Nephron progenitor cell (in vitro differentiated cells): ENCODE measurements at places on chromosomes 13 and 19.
A peak's percentile ranks its signal among the peaks of the same experiment; 100 is the strongest.

GRCh38 chr13:44879452-44880058 lies 109.7 kb downstream of the NUFIP1 start:
- no peaks in the 10 kb centered on the region for H3K36me3 ChIP-seq
- peaks cover 22% of the 10 kb centered on the region for H3K27me3 ChIP-seq
- no peak for DNase-seq
- H3K4me1 ChIP-seq, result peaks cover 3% of the 10 kb centered on the region

DNA sequence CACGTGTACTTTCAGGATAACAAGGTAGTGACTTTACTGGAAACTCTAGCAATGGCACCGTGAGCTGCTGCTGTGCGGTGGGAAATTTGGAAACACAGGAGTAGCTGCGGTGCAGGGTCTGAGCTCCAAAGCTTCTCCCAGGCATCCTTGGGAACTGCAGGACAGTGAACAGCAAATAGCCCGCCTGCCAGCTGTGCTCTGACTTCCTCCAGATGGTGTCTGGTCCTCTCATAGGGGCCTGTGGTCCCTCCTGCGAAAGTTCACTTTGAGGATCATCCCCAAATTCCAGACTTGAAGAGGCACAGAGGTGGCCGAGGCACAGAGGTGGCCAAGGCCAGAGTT lies 287.3 kb upstream of the MAB21L1 start:
- H3K36me3 ChIP-seq, result peaks cover 7% of the 10 kb centered on the region
- no peak for DNase-seq
- H3K4me3 ChIP-seq, result no peak overlapping the region
- no peak overlapping the region for H3K27ac ChIP-seq
- peaks cover 3% of the 10 kb centered on the region for H3K27me3 ChIP-seq

GRCh38 chr13:48528720-48529119 lies 4.2 kb downstream of the RCBTB2 start:
- H3K36me3 ChIP-seq, result no peaks in the 10 kb centered on the region
- H3K27ac ChIP-seq, result no peak overlapping the region
- no peak for DNase-seq
- H3K27me3 ChIP-seq, result no peaks in the 10 kb centered on the region
- H3K4me1 ChIP-seq, result peaks cover 27% of the 10 kb centered on the region

GRCh38 chr19:51547397-51548212 lies 16.1 kb upstream of the SIGLEC6 start:
- DNase-seq, result no peak
- H3K4me3 ChIP-seq, result no peak overlapping the region
- H3K36me3 ChIP-seq, result no peaks in the 10 kb centered on the region

DNA sequence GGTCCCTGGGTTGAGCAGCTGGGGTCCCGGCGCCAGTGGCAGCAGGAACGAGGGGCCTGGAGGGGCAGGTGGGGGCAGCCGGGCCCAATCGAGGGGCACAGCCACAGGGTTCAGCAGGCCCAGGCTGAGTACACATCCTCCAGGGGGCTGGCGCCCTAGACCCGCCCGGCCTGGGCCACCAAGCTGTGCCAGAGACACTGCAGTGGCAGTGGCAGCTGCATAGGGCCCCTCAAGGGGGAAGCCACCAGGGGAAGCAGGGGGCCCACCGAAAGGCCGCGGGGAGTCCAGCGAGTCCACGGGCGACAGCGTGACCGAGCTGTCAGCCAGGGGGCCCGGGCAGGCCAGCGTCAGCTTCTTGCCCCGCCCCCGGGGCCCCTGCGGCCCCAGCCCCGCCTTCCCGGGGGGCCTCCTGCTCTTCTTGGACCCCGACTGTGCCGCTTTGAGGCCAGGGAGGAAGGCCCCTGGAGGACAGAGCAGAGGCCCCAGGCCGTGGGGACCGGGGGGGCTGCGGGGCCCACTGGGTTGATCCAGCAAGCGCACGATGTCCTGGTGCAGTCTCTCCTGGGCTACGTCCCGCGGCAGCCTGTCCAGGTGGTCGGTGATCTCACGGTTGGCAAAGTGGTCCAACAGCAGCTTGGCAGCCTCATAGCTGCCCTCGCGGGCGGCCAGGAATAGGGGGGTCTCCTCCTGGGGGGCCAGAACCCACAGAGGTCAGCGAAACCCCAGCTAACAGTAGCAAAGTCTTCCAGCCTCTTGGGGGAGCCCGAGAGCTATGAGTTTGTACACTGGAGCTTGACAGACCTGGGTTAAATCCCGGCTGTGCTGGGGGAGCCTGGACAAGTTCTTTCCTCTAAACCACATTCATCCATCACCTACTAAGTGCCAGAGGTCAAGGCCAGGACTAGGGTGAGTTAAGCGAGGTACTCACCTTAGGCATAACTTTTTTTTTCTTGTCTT lies 39.5 kb downstream of the NOTCH3 start:
- H3K36me3 ChIP-seq, result peaks cover 63% of the 10 kb centered on the region
- no peak overlapping the region for H3K4me3 ChIP-seq
- no peak overlapping the region for H3K27ac ChIP-seq
- no peaks in the 10 kb centered on the region for H3K27me3 ChIP-seq
- DNase-seq, result peak; percentile 42

DNA sequence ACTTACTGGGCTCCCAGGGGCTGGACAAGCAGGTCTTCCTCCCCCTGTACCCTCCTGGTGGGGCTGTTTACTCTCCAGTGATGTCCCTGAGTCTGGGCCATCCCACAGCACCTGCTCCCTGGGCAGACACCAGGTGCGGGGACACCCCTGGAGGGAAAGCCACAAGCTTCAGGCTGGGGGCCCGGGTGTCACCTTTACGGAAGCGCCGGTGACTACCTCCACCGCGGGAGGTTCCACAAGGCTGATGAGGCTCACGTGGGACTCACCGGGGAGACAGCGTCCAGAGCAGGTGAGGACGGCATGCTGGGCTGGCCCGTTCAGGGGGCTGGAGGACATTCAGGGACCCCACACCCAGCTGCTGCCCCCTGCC lies 24.9 kb downstream of the NFILZ start:
- no peak for DNase-seq
- H3K4me3 ChIP-seq, result no peak overlapping the region
- peaks cover 48% of the 10 kb centered on the region for H3K27me3 ChIP-seq
- no peaks in the 10 kb centered on the region for H3K36me3 ChIP-seq
- no peak overlapping the region for H3K27ac ChIP-seq

DNA sequence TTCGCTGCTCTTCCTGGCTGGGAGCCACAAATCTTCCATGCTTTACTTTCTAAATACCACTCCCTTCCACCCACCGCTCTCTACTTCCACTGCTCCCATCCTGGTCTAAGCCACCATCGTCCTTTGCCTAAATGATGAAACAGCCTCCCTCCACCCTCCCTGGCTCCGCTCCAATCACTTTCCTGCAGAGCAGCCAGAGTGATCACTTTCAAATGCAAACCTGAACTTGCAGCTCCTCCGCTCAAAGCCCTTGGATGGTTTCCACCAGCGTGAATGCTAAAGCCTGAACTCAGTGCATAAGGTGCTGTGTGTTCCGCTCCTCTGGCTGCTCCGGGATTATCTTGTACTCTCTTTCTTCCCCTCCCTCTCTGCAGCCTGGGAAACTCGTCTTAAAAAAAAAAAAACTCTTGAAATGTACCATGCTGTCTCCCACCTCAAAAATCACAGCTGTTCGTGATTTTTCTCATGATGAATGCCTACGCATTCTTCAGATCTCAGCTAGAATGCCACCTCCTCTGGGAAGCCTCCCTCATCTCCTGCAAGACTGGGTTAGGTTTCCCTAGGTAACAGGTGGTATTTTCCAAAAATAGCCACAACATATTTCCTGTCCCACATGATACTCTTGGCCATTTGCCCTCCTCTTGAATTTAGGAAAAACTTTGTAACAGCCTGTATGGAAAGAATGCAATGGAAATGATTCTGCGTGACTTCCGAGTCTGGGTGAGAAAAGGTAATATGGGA lies 3.7 kb upstream of the SIN3B start:
- peak overlapping the region; percentile 80 for H3K4me3 ChIP-seq
- peaks cover 42% of the 10 kb centered on the region for H3K4me1 ChIP-seq
- H3K27ac ChIP-seq, result peak overlapping the region; percentile 31
- peaks cover 16% of the 10 kb centered on the region for H3K27me3 ChIP-seq

DNA sequence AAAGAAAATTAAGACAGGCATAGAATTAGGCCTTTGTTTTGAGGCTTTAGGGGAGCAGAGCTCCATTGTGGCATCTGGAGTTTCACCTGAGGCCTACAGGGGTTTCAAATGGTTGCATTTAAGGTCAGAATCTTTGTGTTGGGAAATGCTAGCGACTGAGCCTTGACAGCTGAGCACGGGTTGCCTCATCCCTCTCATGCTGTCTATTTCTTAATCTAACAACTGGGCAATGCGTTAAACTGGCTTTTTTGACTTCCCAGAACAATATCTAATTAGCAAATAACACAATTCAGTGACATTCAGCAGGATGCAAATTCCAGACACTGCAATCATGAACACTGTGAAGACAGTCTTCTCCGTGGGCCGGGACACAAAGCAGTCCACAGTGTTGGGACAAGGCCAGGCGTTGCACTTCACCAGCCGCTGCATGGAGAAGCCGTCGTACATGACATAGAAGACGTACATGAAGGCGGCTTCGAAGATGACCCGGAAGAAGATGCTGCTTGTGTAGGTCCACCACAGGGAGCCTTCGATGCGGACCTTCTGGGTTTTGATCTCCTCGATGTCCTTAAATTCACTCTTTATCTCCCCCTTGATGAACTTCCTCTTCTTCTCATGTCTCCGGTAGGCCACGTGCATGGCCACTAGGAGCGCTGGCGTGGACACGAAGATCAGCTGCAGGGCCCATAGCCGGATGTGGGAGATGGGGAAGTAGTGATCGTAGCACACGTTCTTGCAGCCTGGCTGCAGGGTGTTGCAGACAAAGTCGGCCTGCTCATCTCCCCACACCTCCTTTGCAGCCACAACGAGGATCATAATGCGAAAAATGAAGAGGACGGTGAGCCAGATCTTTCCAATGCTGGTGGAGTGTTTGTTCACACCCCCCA lies 3.8 kb downstream of the GJB2 start:
- no peak overlapping the region for H3K4me3 ChIP-seq
- H3K4me1 ChIP-seq, result peaks cover 7% of the 10 kb centered on the region
- no peak for DNase-seq
- peaks cover 88% of the 10 kb centered on the region for H3K27me3 ChIP-seq

DNA sequence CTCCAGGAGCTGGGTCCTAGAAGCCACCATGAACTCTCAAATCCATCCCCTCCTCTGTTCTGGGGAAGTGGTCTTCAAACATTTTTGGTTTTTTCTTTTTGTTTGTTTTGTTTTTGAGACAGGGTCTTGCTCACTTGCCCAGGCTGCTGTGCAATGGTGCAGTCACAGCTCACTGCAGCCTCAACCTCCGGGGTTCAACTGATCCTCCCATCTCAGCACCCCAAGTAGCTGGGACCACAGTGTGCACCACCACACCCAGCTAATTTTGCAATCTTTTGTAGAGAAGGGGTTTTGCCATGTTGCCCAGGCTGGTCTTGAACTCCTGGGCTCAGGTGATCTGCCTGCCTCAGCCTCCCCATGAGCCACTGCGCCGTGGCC lies 7.0 kb downstream of the BLVRB start:
- H3K36me3 ChIP-seq, result no peaks in the 10 kb centered on the region
- DNase-seq, result no peak
- H3K4me1 ChIP-seq, result peaks cover 5% of the 10 kb centered on the region
- no peak overlapping the region for H3K4me3 ChIP-seq

DNA sequence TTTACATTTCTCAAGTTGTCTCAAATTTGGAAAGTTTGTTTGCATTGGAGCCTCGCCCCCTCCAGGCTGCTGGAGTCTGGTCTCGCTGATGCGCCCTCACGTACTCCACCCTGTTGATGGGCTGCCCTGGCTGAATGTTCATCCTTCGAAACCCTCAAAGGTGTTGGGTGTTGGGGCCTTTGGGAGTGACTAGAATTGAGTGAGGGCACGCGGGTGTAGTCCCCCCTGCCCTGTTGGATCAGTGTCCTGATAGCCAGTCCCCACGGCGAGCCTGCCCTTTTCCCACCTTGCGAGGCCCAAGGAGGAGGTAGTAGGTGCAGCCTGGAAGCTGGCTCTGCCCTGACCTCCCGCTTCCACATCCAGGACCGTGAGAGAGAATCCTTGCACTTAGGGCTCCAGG lies 14.8 kb downstream of the TFDP1 start:
- H3K4me1 ChIP-seq, result peaks cover 24% of the 10 kb centered on the region
- peaks cover 6% of the 10 kb centered on the region for H3K27me3 ChIP-seq
- no peak overlapping the region for H3K4me3 ChIP-seq
- H3K27ac ChIP-seq, result no peak overlapping the region
- no peak for DNase-seq
- peaks cover 67% of the 10 kb centered on the region for H3K36me3 ChIP-seq

- peak; percentile 74 for DNase-seq
- H3K4me1 ChIP-seq, result peaks cover 60% of the 10 kb centered on the region
- peaks cover 9% of the 10 kb centered on the region for H3K36me3 ChIP-seq
- peaks cover 66% of the 10 kb centered on the region for H3K27me3 ChIP-seq
- H3K4me3 ChIP-seq, result peak overlapping the region; percentile 82
These were observed 109.5 kb downstream of the KCNRG start for GRCh38 chr13:50124536-50125303.

GRCh38 chr13:77860507-77860981 lies 58.1 kb downstream of the EDNRB start:
- H3K27me3 ChIP-seq, result no peaks in the 10 kb centered on the region
- no peaks in the 10 kb centered on the region for H3K36me3 ChIP-seq
- H3K4me3 ChIP-seq, result no peak overlapping the region
- H3K4me1 ChIP-seq, result peaks cover 7% of the 10 kb centered on the region
- H3K27ac ChIP-seq, result no peak overlapping the region
- DNase-seq, result no peak

GRCh38 chr19:58001895-58002369 lies 688 bp downstream of the ZNF606 start:
- H3K4me3 ChIP-seq, result peak overlapping the region; percentile 87
- H3K27me3 ChIP-seq, result peaks cover 17% of the 10 kb centered on the region
- H3K4me1 ChIP-seq, result peaks cover 12% of the 10 kb centered on the region
- DNase-seq, result peak; percentile 7
- H3K27ac ChIP-seq, result peak overlapping the region; percentile 81
- peaks cover 95% of the 10 kb centered on the region for H3K36me3 ChIP-seq

DNA sequence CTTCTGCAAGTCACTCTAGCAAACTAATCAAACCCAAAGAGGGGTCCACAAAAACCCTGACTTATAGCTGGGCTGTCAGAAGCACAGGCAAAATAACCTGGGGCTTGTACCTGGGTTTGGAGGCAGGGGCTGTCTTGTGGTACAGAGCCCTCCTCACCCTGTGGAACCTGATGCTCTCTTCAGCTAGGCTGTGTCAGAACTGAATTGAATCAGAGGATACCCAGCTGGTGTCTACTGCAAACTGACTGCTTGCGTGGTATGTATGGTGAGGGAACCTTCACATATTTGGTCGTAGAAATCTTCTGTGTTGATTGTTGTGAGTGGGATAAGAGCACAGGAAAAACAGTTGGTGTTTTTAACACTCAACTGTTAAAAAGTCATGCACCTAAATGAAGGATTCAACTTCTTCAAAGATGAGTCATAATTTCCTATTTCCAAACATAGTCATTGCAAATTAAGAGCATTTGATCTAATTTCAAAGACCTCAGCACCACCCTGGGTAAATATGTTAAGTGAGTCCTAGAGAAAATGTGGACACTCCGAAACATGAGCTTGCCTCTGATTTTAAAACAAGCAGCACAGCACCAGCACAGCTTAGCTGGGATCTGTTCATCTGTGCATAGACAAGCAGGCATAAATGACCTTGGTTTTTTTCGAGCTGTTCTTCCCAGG lies 840.2 kb downstream of the UQCRFS1 start:
- H3K27me3 ChIP-seq, result peaks cover 23% of the 10 kb centered on the region
- H3K4me1 ChIP-seq, result no peaks in the 10 kb centered on the region
- no peak overlapping the region for H3K4me3 ChIP-seq
- H3K36me3 ChIP-seq, result no peaks in the 10 kb centered on the region
- H3K27ac ChIP-seq, result no peak overlapping the region

- no peaks in the 10 kb centered on the region for H3K4me1 ChIP-seq
- H3K27ac ChIP-seq, result no peak overlapping the region
- peaks cover 8% of the 10 kb centered on the region for H3K36me3 ChIP-seq
These were observed 13.0 kb upstream of the USP29 start for GRCh38 chr19:57106722-57107235.

GRCh38 chr19:2983351-2984214 lies 6.2 kb downstream of the TLE6 start:
- H3K36me3 ChIP-seq, result no peaks in the 10 kb centered on the region
- peaks cover 100% of the 10 kb centered on the region for H3K27me3 ChIP-seq
- H3K4me1 ChIP-seq, result peaks cover 37% of the 10 kb centered on the region
- DNase-seq, result no peak
- peak overlapping the region; percentile 42 for H3K4me3 ChIP-seq
